ENCODE measurements at places on chromosomes 1 and 21. TPM values are rescaled to one million over a fixed set of nuclear protein-coding genes. Genes with fewer than 3 reads are reported as not detected.

DNA sequence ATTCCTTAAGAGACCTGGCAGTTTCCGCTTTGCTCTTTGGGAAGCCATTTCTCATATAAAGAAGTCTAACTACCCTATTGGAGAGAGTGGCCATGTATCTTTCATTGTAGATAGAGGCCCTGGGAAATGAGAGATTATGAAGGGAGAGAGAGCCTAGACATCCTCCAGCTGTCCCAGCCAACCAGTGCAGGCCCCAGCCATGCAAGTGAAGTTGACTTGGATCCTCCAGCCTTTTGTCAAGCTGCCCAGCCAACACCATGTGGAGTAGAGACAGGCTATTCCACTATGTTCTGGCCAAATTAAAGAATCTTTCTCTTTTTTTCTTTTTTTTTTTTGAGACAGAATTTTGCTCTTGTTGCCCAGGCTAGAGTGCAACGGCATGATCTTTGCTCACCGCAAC, 7.1 kb upstream of the ANP32E start:
- no peak for DNase-seq

- DNase-seq, result no peak
These were observed 61.4 kb upstream of the WNT4 start for GRCh38 chr1:22204057-22204840.

DNA sequence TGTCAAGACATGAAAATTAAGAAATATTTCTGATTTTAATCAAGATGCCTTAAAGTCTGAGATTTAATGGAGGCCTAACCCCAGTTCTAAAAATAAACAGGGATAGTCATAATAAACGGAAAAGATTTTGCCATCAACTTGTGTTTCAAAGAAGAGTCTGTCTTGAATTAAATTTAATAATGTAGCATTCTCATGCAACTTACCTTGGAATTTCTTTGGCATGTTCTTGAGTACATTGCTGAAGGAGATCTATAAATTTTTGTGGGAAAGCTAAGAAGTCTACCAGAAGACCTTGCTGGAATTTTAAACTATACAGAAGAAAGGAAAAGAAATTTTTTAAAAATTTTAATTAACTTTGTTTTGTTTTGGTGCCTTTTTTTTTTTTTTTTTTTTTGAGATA, 10.6 kb downstream of the SASS6 start:
- no peak for DNase-seq

GRCh38 chr1:150545486-150546032, 3.6 kb upstream of the ADAMTSL4 start:
- DNase-seq, result no peak

GRCh38 chr1:174818014-174818616, 181.6 kb upstream of the CACYBP start:
- DNase-seq, result no peak

TSACC gene
- polyA plus RNA-seq, result 2.2 TPM

- no peak for DNase-seq
These were observed 69.7 kb downstream of the NOS1AP start for GRCh38 chr1:162139211-162139610.

CCDC28B gene
- polyA plus RNA-seq, result 21.2 TPM

FMO2 gene
- polyA plus RNA-seq, result 0.65 TPM

DNA sequence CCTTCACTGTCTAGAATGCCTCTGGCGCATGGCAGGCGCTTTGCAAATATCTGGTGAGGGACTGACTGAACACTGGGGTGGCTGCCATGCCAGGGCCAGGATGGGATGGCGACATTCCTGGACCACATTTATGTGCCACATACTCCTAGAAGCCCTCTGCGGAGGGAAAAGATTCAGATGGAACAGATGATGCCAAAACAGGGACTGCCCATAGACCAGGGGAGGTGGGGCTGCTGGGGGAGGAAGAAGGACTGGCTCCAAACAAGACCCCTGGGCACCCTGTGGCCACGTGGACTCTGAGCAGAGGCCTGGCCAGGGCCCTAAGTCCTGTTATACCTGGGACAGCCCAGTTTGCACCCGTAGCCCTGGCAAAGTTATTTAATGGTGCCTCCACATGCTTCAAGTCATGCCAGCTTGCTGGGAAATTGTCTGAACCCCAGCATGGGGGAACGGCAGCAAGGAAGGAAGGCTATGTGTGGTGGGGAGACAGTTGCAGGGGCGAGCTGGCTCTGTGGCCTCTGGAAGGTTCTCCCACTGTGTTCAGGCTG, 44.1 kb downstream of the UMODL1 start:
- DNase-seq, result no peak

MMP23B gene
- 16.5 TPM for polyA plus RNA-seq

GRCh38 chr1:113905435-113905861, 322 bp downstream of the DCLRE1B start:
- DNase-seq, result no peak
